ENCODE measurements at places on chromosomes 4 and X. TPM values are rescaled to one million over a fixed set of nuclear protein-coding genes. Genes with fewer than 3 reads are reported as not detected.

GRCh38 chr4:146053891-146054290 is 115.3 kb upstream of the ZNF827 start:
- no peak for DNase-seq

DNA sequence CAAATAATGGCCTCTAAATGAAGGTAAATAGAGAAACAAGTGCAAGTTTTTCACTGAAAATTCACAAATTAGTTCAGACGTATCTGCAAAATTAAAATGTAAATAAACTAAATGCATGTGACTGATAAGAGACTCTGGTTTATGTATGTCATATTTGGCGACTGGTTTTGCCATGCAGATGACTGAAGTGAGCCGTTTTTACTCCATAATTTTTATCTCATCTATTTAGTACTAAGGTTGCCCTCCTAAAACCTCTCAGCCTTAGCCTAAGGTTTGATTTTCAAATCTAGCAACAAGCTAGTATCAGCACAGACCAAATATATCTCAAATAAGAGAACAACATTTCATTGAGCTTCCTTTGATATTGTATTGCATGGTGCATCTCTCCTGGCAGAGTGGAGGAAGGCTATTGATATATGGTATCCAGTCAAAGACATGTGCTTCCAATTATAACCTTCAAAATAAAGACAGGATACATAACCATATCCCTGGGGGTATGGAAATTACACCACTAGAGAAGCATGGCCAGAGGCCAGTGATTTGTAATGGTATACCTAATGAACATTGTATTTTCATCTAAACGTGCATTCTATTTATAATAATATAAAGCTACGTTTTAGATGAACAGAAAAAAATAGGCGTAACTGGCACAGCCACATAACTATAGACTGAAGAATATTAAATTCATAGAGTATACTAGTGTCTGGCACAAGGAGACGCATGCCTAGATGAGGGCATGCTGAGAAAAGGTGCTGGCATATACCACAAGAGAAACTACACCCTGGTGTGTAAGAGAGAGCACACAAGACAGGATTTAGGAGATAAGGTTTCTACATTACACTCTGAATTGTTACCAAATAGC is 392.6 kb upstream of the INTU start:
- no peak for DNase-seq

ZNF280C gene
- 3.8 TPM for total RNA-seq

MTNR1A gene
- not detected for total RNA-seq

DNA sequence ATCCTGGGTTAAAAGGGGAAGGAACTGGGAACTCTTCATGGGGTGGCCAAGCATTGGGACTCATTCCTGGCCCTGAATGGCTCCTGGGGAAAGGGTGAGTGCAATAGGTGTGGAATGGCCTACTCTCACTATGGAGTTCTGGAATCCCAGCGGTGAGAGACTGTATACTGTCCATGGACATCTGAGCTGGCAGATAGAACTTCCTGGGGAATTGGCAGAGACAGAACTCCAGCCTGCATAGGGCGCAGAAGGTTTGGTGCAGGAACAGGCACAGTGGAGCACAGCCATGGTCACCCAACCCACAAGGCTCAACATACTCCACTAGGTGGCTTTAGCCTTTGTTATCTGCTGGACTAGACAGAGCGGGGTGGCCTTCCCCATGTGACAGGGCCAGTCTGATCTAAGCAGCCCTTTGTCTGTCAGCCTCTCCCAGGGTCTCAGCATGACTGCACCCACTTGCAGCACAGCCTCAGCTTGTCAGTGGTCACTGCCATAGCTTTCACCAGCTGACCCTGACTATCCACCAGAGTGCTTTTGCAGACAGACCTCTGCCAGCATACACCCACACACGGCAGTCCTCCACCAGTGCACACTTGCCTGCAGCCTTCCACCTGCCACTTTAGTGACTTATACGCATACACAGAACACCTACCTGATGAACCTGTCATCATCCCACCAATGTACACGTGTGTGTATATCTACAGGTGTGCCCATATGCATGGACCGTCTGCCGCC is 48.4 kb downstream of the TECRL start:
- no peak for DNase-seq

DNA sequence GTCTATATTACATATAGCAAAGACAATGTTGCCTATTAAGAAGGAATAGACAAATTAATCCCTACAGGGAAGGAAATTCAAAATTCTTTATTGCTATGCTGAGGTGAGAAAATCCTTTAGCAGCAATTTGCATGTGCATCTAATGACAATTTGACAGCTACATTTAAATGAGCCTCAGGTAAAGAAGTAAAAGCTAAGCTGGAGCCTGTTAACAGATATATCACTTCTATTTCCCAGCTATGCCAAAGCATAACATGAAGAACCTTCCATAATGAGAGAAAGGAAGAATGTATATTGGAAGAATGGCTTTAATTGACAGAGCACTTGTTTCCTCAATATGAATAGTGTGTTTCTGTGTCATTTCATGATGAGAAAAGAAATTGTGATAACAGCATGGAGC is 71.6 kb downstream of the BMP3 start:
- no peak for DNase-seq

GRCh38 chr4:143337600-143338287 is 1.1 kb downstream of the GAB1 start:
- DNase-seq: no peak
